ENCODE measurements at places on chromosomes 3 and 15.

DNA sequence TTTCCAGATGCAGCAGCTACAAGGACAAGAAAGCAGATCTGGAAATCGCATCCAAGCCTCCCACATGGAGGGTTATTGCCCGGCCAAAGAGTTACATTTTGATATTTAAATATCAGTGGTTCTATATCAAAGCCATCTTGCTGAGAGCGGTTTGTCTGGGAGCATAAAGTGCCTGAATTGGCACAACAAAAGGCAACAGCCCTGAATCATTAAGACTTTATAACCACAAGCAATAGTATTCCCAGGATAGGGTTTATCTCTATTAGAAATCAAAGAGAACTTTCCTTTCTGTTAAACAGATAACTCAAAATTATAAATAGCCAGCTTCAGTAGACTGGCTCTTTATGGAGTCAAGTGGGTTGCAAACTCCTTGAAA is 564.7 kb downstream of the ROBO1 start:
- H3K27me3 ChIP-seq: no peaks in the 10 kb centered on the region
- no peak overlapping the region for H3K4me3 ChIP-seq
- H3K36me3 ChIP-seq: no peaks in the 10 kb centered on the region
- no peak overlapping the region for H3K27ac ChIP-seq
- no peak for DNase-seq

- H3K36me3 ChIP-seq: no peaks in the 10 kb centered on the region
- no peak overlapping the region for H3K4me3 ChIP-seq
- H3K27ac ChIP-seq: no peak overlapping the region
These were observed 156.3 kb downstream of the LIPC start for GRCh38 chr15:58588096-58588495.

DNA sequence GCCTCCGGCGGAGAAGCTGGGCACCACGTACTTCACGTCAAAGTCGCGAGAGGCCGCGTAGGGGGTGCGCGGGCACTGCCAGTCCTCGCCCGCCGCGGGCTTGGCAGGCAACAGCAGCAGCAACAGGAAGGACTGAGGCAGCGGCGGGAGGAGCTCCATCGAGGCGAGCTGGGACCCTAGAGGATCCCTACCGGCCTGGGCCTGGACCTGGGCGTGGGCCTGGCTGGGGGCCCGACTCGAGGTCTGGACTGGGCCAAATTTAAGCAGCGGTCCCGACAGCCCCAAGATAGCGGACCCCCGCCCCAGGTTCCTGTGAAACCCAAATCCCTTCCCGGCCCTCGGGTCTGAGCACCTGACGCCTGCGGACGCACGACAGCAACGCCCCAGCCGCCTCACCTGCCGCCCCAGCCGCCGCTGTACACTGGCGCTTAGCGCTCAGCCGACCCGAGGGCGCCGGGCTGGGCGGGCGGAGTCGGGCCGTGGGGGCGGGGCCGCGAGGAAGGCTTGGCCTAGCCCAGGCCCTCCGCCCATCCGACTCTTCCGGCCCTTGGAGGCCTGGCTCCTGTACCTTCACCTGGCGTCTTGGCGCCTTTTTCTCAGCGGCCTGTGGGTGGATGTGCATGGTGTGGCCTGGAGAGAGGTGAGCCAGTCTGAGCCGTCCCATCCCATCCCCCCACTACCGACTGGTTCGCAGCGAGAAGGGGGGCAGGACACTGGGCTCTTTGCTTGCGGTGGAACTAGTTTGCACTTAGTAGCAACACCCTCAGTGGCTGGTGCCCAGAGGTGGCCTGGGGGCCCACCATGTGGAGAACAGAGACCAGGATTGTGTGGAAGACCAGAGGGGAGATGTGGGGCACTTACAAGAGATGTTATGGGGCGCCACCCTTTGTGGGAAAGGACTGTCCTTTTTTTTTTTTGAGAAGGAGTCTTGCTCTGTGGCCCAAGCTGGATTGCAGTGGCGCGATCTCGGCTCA is at the start of gene MST1R:
Gene MST1R, minus strand, starts transcription at position 423 of the 974 bp plus-strand sequence. Its CDS starts 264 bp downstream, at position 159.
- H3K4me3 ChIP-seq: no peak within 1 kb of the TSS
- H3K27ac ChIP-seq: no peak within 1 kb of the TSS
- H3K4me1 ChIP-seq: peaks cover 12% of the 10 kb centered on the region

- no peaks in the 10 kb centered on the region for H3K27me3 ChIP-seq
- no peaks in the 10 kb centered on the region for H3K4me1 ChIP-seq
- DNase-seq: no peak
- H3K36me3 ChIP-seq: no peaks in the 10 kb centered on the region
- no peak overlapping the region for H3K27ac ChIP-seq
These were observed 9.9 kb upstream of the KCNMB2 start for GRCh38 chr3:178526291-178526690.

GRCh38 chr15:47724346-47724745 is 7.0 kb downstream of the SEMA6D start:
- H3K27me3 ChIP-seq: no peaks in the 10 kb centered on the region
- no peaks in the 10 kb centered on the region for H3K4me1 ChIP-seq
- H3K4me3 ChIP-seq: no peak overlapping the region
- no peak for DNase-seq
- H3K27ac ChIP-seq: no peak overlapping the region
- no peaks in the 10 kb centered on the region for H3K36me3 ChIP-seq

GRCh38 chr15:68295014-68295805 is 17.7 kb downstream of the FEM1B start:
- H3K36me3 ChIP-seq: peaks cover 25% of the 10 kb centered on the region
- DNase-seq: no peak

DNA sequence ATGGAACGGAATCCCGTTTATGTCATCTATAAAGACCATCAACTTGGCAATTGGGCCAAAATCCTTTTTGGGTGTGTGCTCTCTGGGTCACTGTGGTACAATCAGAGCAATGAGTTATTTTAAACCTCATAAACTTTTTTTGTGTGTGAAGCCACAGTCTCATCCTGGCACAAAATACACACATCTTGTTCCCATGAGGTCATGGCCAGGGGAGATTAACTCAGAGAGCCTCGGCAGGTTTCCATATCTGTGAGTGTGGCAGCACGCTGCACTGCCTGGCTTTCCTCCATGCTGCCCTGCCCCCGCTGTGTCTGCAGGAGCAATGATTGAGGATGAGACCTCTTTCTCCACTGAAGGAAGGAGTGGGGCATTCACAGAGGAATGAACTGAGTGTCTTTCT is 54.0 kb upstream of the DLG1 start:
- H3K27me3 ChIP-seq: no peaks in the 10 kb centered on the region
- DNase-seq: no peak
- H3K4me1 ChIP-seq: no peaks in the 10 kb centered on the region
- H3K4me3 ChIP-seq: no peak overlapping the region

GRCh38 chr3:195255571-195256501 is 15.1 kb downstream of the XXYLT1 start:
- no peak overlapping the region for H3K27ac ChIP-seq
- H3K36me3 ChIP-seq: no peaks in the 10 kb centered on the region
- H3K27me3 ChIP-seq: no peaks in the 10 kb centered on the region
- peaks cover 18% of the 10 kb centered on the region for H3K4me1 ChIP-seq
- no peak for DNase-seq

- no peaks in the 10 kb centered on the region for H3K4me1 ChIP-seq
- no peak overlapping the region for H3K27ac ChIP-seq
- H3K27me3 ChIP-seq: peaks cover 2% of the 10 kb centered on the region
- H3K4me3 ChIP-seq: no peak overlapping the region
- DNase-seq: no peak
These were observed 33.5 kb downstream of the RASGRF1 start for GRCh38 chr15:79057050-79057449.

- H3K36me3 ChIP-seq: no peaks in the 10 kb centered on the region
- H3K4me3 ChIP-seq: no peak overlapping the region
- no peaks in the 10 kb centered on the region for H3K4me1 ChIP-seq
- peaks cover 6% of the 10 kb centered on the region for H3K27me3 ChIP-seq
- no peak for DNase-seq
These were observed 12.3 kb upstream of the NR1I2 start for GRCh38 chr3:119769394-119770149.

- DNase-seq: no peak
- no peak overlapping the region for H3K27ac ChIP-seq
- no peaks in the 10 kb centered on the region for H3K4me1 ChIP-seq
These were observed 111.1 kb upstream of the ALDH1A3 start for GRCh38 chr15:100768501-100768931.

DNA sequence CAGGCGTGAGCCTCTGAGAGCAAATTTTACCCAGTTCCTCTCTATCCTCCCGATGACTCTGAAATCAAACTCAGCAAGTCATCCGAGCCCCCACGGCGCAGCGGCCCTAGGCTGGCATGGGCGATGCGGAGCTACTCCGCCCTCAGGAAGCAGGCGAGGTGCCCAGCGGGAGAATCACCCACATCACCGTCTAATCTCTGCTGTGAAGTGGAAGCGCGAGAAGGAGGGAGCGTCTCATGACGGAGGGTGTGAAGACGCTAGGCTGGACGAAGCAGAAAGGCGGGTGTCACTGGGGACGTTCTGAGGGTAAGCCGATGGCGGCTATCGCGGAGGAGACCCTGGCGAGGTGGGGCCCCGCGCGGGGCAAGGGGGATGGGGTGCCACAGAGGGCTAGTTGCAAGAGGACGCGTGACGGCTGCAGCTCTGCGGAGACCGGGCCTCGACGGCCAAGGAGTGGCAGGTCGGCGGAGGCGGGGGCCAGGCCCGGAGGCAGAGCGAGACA is 9.1 kb upstream of the GNAI2 start:
- peaks cover 32% of the 10 kb centered on the region for H3K4me1 ChIP-seq
- no peaks in the 10 kb centered on the region for H3K36me3 ChIP-seq
- DNase-seq: no peak
- H3K27ac ChIP-seq: peak overlapping the region; percentile 63
- peak overlapping the region; percentile 62 for H3K4me3 ChIP-seq

GRCh38 chr3:126925411-126926171 is 57.3 kb upstream of the PLXNA1 start:
- no peaks in the 10 kb centered on the region for H3K4me1 ChIP-seq
- no peak for DNase-seq
- H3K36me3 ChIP-seq: 0 out of 2 replicates have a peak, but pooled peaks cover 3% of the 10 kb centered on the region
- no peak overlapping the region for H3K27ac ChIP-seq
- no peaks in the 10 kb centered on the region for H3K27me3 ChIP-seq

DNA sequence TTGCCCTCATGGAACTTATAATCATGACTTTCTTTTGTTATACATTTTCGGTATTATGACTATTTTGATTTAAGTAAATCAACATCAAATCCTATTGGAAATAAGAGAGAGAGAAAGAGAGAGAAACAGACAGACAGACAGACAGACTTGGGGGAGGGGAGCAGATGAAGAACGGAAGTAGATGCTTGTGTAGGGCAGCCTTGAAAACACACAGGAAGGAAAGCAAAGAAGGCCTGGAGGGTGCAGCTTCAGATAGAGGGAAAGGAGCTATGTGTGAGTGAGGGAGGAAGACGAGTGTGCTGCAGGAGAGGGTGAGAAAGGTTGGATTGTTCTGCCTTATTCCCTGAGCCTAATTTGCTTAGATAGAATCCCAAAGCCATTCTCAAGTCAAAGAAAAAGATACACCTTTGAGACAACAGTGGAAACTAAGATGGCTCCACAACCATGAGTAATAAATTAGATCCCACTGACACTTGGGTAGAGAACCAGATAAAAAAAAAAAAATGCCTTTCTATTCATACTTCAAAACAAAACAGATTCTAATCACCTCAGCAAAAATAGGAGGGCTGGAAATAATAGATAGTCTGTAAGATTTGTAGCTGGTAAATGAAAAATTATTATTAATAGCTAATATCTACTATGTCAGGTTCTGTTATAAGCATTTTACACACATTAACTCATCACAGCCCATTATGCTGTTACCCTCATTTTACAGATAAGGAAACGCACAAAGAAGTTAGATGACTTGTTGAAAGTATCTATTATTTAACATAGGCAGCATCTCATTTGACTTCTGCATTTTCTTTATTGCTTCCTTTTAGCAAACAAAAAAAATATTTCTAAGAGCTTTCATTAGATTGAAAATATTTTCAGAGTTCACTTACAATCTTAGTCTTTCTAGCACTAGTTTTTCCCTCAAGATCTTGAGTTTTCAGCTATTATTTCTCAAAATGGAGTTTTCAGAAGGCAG is 214.1 kb downstream of the TNIK start:
- H3K4me1 ChIP-seq: no peaks in the 10 kb centered on the region
- no peak for DNase-seq
- H3K36me3 ChIP-seq: no peaks in the 10 kb centered on the region
- no peak overlapping the region for H3K27ac ChIP-seq
- H3K4me3 ChIP-seq: no peak overlapping the region

- no peak for DNase-seq
- no peak overlapping the region for H3K4me3 ChIP-seq
- H3K36me3 ChIP-seq: no peaks in the 10 kb centered on the region
- H3K27me3 ChIP-seq: no peaks in the 10 kb centered on the region
- H3K27ac ChIP-seq: no peak overlapping the region
These were observed 33.8 kb upstream of the BLM start for GRCh38 chr15:90683371-90683770.

All from DND-41 (cell line).